ENCODE measurements at places on chromosomes 3 and 15. TPM values are rescaled to one million over a fixed set of nuclear protein-coding genes. Genes with fewer than 3 reads are reported as not detected.
A peak's percentile ranks its signal among the peaks of the same experiment; 100 is the strongest.

Gene CLPX
- total RNA-seq = 43.1 TPM

Gene LTK
- 1.3 TPM for total RNA-seq

Gene LSG1
- total RNA-seq = 26.0 TPM

Gene SLC22A13
- total RNA-seq = 0.64 TPM

GRCh38 chr15:68352401-68353062 lies 75.0 kb downstream of the FEM1B start:
- DNase-seq = peak; percentile 36
- H3K4me3 ChIP-seq = no peak overlapping the region
- H3K4me1 ChIP-seq = no peaks in the 10 kb centered on the region
- H3K27me3 ChIP-seq = no peaks in the 10 kb centered on the region

DNA sequence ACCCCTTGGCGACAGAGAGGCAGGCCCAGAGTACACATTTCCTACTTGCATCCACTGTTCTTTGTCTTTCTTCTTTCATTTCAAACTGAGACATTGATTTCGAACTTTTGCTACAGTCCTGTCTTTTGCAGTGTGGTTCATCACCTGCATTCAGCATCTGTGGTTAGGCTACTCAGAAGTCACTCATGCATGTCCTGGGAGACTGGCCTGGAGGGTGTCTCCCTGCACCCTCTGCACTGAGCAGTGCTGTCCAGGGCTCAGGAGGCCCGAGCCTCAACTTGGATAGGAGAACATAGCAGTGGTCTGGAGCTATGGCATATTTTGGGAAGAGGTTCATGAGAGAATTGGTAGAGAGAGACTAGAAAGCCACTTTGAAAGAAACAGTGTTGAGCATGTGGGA lies 240.2 kb upstream of the TPRG1 start:
- H3K27me3 ChIP-seq = no peaks in the 10 kb centered on the region
- no peak overlapping the region for H3K27ac ChIP-seq
- DNase-seq = no peak
- H3K36me3 ChIP-seq = no peaks in the 10 kb centered on the region
- peaks cover 2% of the 10 kb centered on the region for H3K4me1 ChIP-seq

DNA sequence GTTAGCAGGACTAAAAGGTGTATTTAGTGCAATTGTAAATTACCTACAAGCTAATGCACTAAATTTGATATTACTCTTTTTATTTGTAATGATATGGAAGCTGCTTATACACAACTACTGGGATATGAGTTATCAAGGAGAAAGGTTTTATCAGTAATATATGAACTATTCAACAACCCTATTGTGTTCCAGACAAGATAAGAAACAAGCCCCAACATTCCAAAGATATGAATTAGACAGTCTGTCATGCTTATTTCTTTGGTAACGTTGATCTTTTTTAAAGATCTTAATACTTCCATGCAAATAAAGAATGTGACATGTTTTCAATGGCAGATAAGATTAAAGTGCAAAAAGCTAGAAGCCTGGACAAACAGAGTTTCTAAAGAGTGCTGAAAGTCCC lies 314.0 kb upstream of the THBS1 start:
- no peaks in the 10 kb centered on the region for H3K36me3 ChIP-seq
- peaks cover 7% of the 10 kb centered on the region for H3K4me1 ChIP-seq
- no peak overlapping the region for H3K4me3 ChIP-seq
- H3K27ac ChIP-seq = no peak overlapping the region

DNA sequence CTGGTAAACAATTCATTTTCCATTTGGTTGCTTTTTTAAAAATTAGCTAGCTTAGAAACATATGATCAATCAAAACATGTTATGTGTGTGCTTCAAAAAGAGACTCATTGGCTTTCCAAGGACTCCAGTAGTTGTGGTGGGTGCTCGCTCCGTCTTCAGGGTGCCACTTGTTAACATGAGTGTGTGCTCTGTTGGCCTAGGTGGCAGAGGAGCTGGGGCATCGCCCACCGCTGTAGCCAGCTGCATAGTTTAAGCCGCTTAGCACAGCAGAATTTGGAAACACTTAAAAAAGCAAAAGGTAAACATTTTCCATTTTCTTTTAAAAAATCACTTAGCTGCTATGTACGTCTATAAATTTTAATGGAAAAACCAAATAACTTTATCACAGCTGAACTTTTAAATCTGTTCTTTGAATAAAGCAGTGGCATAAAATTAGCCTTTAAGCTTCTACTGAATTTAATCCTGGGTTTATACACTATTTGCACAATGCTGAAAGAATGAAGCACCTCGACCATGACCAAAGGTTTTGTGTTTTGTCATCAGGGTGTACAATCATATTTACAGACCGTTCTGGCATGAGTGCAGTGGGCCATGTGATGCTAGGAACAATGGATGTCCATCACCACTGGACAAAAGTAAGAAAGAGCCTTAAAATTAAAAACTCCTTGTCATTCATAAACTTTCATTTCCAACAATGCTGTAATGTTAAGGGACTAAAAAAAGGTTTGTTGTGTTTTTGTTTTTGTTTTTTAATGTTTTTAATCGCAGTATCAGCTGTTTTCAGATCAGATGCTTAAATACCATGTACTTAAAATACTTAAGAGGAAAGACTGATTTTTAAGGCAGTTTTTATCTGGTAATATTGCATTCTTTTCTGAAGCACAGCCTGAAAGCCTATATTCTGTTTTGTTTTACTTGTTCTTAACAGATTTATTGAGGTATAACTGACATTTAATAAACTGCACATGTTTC lies 57.9 kb downstream of the TCAIM start:
- no peak overlapping the region for H3K4me3 ChIP-seq
- no peaks in the 10 kb centered on the region for H3K27me3 ChIP-seq
- H3K36me3 ChIP-seq = peaks cover 3% of the 10 kb centered on the region
- H3K4me1 ChIP-seq = no peaks in the 10 kb centered on the region
- DNase-seq = no peak

- H3K27ac ChIP-seq = no peak overlapping the region
- H3K36me3 ChIP-seq = no peaks in the 10 kb centered on the region
- DNase-seq = no peak
- no peaks in the 10 kb centered on the region for H3K4me1 ChIP-seq
- no peaks in the 10 kb centered on the region for H3K27me3 ChIP-seq
Observed at GRCh38 chr15:44325568-44325967, 37.0 kb downstream of the GOLM2 start.

GRCh38 chr3:149385617-149386298 lies 8.3 kb upstream of the TM4SF1 start:
- H3K4me1 ChIP-seq = no peaks in the 10 kb centered on the region
- no peaks in the 10 kb centered on the region for H3K27me3 ChIP-seq
- H3K36me3 ChIP-seq = no peaks in the 10 kb centered on the region
- peak overlapping the region; percentile 43 for H3K27ac ChIP-seq

DNA sequence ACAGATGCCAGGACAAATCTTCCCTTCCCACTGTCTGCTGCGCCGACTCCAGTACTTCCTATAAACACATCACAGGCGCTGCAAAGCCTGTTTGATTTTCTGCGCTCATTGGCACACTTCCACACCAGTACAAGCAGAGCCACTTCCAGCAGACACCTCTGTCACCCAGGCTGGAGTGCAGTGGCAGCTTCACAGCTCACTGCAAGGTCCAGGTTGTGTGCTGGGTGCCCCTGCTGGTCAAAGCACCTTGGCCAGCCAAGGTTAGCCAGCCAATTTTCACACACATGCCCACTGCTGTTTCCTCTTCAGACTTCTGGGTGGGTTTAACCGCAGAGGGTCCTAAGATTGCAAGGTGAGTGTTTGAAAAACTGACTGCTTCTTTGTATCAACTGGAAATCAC lies 4.9 kb downstream of the CHDH start:
- H3K27me3 ChIP-seq = no peaks in the 10 kb centered on the region
- no peak overlapping the region for H3K4me3 ChIP-seq
- H3K4me1 ChIP-seq = peaks cover 22% of the 10 kb centered on the region
- no peak for DNase-seq
